ENCODE measurements at places on chromosomes 5 and 9. TPM values are rescaled to one million over a fixed set of nuclear protein-coding genes. Genes with fewer than 3 reads are reported as not detected.
A peak's percentile ranks its signal among the peaks of the same experiment; 100 is the strongest.

Gene EPB41L4B
- total RNA-seq: 1.2 TPM

Gene LCN9
- total RNA-seq: not detected

DNA sequence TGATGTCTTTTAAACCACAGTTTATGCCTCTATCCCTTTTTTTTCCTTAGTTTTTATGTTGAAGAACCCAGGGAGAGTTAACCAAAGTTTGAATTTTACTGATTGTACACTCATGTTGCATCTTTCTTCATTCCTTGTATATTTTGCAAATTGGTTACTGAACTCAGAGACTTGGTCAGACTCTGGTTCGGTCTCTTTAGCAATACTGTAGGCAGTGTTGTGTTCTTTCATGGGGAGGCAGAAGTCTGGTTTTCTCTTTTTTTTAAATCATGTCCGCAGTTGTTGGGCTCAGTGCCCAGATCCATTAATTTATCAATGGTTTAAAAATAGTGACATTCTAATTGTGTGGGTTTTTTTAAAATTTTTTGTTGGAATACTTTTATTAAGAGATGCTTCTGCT is 23.4 kb downstream of the UBE2R2 start:
- no peak for DNase-seq

DNA sequence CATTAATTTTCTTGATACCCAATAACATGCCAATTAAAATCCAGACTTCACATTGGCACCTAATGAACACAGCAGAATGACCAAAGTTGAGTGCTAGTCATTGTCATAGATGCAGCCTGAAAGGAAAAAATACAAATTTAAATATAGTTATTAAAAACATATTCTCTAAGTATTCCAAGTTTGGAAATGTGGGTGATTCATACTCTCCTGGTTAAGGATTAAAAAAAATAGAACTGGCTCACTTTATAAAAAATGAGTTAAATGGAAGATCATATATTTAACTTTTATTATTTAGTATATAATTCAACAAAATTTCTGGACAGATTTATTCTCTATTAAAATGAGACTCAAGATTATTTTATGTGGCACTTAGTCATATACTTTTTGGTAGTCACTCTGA is 33.2 kb upstream of the RICTOR start:
- no peak for DNase-seq

DNA sequence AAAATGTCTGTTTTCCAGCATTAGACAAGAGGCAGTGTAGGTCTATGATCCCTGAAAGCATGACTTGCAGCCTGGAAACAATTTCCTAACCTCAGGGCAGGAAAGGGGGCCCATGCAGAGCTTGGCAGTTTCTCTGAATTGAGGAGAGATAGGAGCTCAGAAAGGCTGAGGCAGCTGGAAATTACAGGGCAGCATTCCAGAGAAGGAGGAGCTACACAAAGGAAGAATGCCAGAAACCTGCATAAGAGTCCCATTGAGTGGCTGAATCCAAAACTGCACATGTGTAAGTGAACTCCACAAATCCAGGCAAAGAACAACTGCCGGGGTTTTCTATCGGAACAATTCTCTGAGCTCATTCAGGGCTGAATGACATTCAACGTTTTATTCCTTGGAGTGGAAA is 346.8 kb downstream of the PIK3R1 start:
- DNase-seq: no peak

Gene ABHD17B
- 18.3 TPM for total RNA-seq

- no peak for DNase-seq
Measured at GRCh38 chr9:91127653-91128052, 234.1 kb downstream of the AUH start.

- no peak for DNase-seq
Measured at GRCh38 chr9:113651896-113652295, 188.4 kb downstream of the RGS3 start.

Gene SPAG8
- 0.21 TPM for total RNA-seq

GRCh38 chr5:94908889-94909480 is 290.5 kb downstream of the SLF1 start:
- DNase-seq: peak; percentile 62

Gene DMRTA1
- total RNA-seq: not detected

Gene EIF4E1B
- total RNA-seq: not detected
